ENCODE measurements at places on chromosomes 16 and 17.

- DNase-seq = no peak
These were observed 13.2 kb upstream of the AATK start for GRCh38 chr17:81179220-81179619.

- no peak for DNase-seq
These were observed 55.8 kb upstream of the ADCY9 start for GRCh38 chr16:4172070-4172469.

GRCh38 chr17:40872416-40872815 lies 5.4 kb upstream of the KRT12 start:
- no peak for DNase-seq

DNA sequence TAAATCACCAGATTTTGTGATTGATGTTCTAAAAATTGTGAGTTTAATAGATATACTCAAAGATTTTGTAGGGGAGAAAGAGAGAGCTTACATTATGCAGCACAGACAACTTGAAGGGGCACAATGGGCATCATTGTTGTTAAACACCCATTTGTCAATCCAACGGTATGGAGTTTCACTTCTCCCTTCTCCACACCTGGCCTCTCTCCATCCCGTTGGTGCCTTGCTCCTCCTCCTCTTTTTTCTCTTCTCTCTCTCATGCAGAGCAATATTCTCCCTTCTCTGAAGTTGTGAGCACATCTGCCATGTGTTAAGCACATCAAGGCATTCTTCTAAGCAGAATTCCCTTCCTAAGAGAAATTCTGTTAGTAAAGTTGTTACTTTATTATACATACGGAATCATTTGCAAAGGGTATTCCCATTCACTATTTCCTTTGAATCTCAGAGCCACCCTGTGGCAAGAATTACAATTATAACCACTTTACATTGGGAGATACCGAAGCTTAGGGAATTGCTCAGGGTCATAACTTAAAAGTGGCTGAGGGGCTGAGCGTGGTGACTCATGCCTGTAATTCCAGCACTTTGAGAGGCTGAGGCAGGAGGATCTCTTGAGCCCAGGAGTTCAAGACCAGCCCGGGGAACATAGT lies 40.5 kb upstream of the SKAP1 start:
- no peak for DNase-seq

All from Peyer's patch (tissue), 4 donors.